ENCODE measurements at places on chromosomes 12 and 14. TPM values are rescaled to one million over a fixed set of nuclear protein-coding genes. Genes with fewer than 3 reads are reported as not detected.

DNA sequence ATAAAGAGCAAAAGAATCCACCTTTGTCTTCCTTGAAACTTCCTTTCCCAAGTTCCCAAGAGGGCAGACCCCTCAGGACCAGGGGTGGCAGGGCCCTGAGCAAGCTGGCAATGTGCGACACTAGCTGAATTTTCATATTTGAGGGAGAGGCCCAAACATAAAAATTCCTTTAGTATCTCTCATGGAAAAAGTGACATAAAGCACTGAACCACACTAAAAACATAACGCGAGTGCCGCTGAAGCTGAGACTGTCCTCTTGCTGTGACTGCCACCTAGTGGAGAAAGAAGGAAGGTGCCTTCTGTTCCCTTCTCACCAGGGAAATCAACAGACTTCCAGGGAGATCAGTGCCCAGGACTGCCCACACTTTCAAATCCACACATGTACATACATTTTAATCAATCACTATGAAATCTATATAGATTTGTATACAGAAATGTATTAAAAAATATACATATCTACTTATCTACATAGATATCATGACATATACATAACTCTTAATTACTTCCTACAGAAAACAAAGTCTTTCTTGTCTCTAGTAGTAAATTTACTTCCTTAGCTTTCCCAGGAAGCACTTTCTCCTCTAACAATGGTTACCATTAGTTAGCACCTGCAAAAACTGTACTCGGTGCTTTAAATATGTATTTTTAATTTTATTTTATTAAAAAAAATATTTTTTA, 53.8 kb downstream of the SSH1 start:
- DNase-seq: peak; percentile 94

DNA sequence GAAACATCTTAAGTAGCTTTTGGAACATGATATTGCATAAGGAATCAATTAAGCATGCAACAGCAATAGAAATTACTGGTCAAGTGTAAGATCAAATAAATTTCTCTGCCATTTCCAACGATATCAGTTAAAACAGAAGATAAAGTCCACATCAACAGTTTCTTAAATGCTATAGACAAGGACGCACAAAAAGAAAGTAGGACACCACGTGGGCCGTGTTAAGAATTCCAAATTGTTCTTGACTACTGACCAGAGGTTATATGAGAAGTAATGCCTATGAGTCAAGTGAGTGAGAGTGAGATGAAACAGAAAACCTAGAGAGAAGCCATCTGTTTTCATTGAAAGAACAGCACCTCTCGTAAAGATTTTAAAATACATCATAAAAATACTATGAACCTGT, 318.2 kb downstream of the TMEM117 start:
- peak; percentile 44 for DNase-seq

Gene BBOF1
- 11.9 TPM for total RNA-seq

DNA sequence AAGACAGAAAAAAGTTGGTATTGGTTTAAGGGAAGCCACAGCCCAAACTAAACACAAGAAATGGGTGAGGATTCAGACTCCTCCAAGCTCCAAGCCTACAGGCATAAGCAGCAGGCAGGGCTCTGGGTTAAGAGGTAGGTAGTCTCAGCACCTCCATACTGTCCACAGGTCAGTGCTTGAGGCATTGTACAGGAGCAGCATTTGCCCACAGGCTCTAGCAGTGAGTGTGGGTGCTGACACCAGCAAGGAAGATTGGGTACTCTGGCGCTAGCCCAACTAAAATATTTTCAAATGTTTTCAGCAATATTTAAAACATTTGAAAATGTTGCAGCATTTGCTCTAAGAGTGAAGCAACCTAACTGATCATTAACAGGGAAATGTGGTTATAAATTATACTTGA, 33.1 kb downstream of the FERMT2 start:
- peak; percentile 37 for DNase-seq

DNA sequence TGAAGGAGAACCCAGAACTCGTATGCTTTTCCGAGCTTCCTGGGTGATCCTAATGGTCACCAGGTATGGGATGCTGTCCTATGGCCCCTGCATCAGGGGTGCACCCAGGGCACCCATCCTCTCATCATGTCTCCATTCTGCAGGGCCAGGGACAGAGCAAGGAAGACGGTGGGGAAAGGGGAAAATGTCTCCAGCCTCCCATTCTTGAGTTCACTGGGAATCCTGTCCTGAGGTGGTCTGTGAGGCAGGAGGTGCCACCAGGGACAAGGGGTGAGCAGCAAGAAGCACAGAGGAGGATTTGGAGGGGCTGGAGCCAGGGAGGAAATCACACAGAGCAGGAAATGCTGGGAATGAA, 14.9 kb upstream of the SLC6A12 start:
- DNase-seq: no peak

DNA sequence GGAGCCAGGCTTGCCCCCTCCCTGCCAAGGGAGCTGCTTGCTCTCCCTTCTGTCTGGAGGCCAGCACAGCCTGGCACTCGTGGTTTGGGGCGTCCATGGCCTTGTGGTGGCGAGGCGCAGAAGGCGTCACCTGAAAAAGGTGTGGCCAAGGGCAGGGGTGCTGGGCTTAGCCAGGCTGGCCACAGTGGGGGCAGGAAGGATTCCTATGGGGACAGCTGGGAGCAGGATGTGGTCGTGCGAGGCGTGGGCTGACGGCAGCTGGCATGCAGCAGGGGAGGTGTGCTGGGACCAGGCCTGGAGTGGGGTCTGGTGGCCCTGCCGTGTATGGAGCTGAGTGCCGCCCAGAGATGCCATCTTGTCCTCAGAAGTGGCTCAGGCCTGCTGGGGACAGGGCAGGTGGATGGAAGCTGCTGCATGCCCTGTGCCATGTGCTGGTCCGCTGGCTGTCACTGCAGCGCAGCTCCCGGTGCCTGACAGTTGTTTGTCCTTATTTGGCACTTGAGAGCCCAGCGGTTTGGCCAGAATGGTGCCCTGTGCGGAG, 30.0 kb downstream of the SH2B3 start:
- DNase-seq: no peak

- no peak for DNase-seq
Measured at GRCh38 chr14:59308673-59309072, 120.2 kb downstream of the DAAM1 start.

DNA sequence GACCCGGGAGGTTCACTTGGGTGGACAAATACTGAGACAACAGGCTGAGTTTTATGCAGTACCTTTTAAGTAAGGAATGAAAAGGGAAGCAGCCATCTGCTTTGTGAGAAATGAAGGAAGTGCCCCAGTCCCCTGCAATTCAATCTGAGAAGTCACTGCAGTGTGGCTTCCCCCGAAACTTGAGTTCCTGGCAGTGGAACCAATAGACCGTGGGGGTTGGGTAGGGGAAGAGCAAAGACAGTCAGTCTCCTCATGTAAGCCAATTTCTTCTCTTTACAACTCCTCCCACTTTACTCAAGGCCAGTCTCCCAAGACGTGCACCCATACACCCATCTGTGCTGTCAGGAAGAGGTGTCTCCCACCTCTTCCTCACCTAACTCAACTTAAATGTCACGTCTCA, 206.5 kb downstream of the BCAT1 start:
- DNase-seq: no peak

DNA sequence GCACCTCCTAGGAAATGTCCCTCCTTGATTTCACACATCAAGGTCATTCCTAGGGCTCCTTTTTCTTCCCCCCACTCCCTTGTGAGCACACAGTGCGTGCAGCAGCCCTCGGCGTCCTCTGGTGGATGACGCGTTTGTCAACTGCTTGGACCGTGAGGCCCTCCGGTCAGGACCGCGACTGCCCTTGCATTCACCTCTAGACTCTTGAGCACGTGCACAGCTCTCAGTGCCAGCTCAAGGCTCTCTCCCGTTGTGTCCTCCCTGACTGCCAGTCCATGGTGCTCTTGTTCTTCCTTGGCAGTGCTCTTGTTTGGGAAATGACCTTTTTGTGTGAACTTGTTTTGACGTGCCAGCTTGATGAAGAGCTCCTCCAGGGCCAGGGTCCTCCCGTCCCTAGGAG, 67.9 kb downstream of the TSPAN9 start:
- DNase-seq: no peak

- DNase-seq: no peak
Measured at GRCh38 chr14:91830777-91831176, 36.6 kb downstream of the TC2N start.

DNA sequence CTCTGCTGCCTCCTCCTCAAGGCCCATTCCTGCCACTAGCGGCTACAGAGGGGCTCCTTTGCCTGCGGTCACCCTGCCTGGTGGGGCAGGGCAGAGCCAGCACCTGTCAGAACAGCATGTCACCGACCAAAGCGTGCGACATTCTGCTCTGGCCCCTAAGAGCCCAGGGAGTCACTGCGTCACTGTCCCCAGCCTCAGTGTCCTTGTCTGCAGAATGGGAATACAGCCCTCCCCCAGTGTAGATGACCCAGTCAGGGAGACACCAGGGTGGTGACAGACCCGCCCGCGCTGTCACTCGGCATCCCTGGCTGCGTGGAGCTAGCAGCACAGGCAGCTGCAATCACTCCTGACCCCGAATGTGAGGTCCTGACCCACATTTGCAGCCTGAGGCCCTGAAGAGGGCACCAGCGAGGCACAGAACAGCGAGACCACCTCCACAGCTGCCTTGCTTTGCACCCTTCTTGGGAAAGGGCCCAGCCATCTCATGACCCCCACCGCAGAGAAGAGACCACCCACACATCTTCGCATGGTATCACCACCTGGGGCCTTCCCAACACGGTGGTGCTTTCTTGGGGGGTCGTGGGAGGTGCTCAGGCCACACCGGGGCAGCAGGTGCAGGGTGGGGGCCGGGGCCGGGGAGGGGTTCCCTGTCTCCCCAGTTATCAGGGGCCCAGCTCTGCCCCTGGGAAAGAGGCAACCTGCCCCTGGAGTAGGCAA, 2.5 kb downstream of the AHNAK2 start:
- DNase-seq: no peak

Gene RNASE2
- total RNA-seq: not detected

Gene RAP1B
- 155 TPM for total RNA-seq

Gene TTC7B
- 25.8 TPM for total RNA-seq

Gene PLEK2
- 4.5 TPM for total RNA-seq

Gene TOMM20L
- not detected for total RNA-seq

All from fibroblast of villous mesenchyme (primary cell).